NCI-H524 treated with DMSO at 0.1 percent for 48 hours (cell line): ENCODE measurements at places on chromosomes 3 and 15.

- DNase-seq = no peak
Measured at GRCh38 chr3:8768364-8769087, 887 bp downstream of the OXTR start.

- no peak for DNase-seq
Measured at GRCh38 chr15:63990454-63990853, 55.8 kb downstream of the DAPK2 start.

- DNase-seq = no peak
Measured at GRCh38 chr15:43931119-43931518, 104.3 kb downstream of the WDR76 start.

DNA sequence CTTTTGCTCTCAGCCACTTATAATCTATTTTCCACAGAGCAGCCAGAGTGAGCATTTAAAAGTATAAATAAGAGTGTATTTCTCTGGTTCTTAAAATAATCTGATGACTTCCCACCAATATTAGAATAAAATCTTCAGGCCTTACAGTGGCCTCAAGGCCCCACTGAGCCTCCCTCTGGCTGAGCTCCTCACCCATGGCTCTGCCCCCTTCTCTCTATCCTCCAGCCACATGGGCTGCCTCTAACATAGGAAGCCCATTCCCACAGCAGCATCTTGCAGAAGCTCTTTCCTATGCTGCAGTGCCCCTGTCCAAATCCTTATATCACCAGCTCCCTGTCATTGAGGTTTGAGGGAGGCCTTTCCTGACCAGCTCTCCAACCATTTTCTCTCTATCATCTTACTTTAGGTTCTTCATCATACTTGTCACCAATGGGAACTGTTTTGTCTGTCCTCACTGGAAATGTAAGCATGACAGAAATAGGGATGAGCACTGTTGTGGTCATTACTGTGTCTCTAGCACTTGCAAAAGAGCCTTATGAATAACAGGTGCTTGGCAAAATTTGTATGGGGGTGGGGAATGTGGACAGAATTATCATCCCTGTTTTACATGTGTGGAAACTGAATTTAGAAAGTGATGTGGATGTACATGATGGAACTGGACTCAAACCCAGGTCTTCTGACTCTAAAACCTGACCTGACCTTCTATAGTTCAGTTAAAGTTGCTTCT is 250.6 kb downstream of the NR1D2 start:
- DNase-seq = no peak

DNA sequence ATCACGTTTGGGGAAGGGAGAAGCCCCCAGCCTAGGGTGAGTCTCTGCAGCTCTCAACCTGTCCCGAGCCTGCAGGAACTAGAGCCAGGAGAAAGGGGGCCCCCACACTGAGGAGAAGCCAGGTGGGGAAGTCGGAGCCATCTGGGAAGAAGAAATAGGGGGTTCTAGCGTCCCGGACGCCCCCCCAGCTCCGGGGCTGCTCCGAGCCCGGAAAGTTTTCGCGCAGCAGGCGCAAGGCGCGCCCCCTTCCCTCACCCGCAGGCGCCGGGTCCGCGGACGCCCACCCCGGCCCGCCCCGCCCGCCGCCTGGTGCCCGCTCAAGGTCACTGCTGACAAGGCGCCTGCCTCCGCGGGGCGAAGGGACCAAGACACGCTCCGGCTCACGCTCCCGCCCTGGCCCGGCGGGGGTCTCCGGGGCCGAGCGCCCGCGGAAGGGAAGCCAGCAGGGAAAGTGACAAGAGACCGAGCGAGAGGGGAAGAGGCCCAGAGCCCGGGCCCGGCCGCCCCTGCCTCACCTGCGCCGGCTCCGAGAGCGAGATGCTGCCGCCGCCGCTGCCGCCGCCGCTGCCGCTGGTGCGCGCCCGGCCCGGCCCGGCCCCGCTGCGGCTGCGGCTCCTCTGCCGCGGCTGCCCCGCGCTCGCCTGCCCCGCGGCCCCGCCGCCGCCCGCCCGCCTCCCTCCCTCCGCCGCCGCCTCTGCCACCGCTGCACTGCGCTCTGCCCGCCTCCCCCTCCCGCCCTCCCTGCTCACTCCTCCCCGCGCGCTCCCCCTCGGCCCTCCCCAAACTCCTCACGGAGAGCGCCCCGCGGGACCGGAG is 108.4 kb upstream of the SLC6A11 start:
- DNase-seq = no peak

- DNase-seq = no peak
Measured at GRCh38 chr3:26647078-26647477, 24.5 kb downstream of the LRRC3B start.

DNA sequence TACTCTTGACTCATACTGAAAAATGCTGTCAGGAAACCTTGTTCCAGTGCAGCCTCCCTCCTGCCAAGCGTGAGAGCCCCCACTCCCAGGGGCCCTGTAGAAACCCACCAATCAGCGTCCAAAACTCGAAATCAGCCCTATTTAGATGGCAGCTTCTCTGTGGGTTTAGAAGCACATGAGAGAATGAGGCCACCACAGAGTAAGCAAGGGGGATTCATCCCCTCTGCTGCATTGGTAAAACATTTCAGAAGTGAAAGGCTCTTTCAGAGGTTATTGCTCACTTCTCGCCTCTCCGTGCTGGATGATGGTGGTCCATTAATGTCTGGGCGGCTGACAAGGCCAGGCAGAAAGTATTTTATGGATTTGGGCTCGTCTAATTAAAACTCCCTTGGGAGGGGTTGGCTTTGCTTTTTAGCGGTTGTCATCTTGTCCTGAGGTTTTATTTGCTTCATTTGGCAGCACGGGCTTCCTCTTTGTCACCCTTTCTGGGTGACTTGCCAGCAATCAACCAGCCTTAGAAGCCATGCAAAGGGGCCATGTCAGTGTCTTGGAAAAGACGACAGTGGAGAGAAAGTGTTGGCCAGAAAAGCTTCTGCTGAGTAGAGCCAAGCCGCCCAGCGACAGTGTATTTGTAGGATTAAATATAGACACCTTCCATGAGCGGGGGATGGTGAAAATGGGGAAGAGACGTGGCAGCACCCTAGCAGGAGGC is 145.5 kb downstream of the ATP10A start:
- no peak for DNase-seq

DNA sequence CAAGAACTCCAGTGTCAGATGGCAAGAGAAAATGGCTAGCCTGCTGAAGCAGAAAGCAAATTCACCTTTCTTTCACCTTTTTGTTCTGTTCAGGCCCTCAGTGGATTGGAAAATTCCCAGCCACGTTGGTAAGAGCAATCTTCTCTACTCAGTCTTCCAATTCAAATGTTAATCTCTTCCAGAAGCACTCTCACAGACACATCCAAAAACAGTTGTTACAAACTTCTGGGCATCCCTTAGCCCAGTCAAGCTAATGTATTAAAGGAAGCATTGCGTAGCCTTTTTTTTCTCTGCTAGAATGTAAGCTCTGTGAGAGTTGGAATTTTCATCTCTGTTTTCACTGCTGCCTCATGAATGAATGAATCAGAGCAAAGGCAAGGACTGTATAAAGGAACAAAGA is 109.2 kb upstream of the ROBO2 start:
- no peak for DNase-seq

GRCh38 chr15:84653584-84653909 is 536 bp downstream of the WDR73 start:
- DNase-seq = no peak

GRCh38 chr3:123723070-123723469 is 138.2 kb upstream of the HACD2 start:
- no peak for DNase-seq

DNA sequence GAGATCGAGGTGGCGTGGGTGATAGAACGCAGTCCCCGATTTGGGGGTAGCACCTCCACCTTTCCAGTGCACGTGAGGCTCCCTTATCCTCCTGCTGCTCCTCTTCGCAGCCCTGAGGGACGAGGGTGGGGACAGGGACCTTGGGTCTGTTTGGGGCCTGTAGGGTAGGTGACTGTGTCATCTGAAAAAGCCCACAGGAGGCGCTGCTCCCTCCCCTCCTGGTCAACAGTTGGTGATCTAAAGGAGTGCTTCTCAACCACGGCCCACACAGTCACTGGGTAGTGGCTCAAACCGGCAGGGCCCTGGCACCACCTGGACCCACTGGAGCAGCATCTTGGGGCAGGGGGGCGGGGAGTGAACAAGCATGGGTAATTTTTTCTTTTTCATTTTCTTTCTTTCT is 7.1 kb downstream of the LRRK1 start:
- DNase-seq = no peak

DNA sequence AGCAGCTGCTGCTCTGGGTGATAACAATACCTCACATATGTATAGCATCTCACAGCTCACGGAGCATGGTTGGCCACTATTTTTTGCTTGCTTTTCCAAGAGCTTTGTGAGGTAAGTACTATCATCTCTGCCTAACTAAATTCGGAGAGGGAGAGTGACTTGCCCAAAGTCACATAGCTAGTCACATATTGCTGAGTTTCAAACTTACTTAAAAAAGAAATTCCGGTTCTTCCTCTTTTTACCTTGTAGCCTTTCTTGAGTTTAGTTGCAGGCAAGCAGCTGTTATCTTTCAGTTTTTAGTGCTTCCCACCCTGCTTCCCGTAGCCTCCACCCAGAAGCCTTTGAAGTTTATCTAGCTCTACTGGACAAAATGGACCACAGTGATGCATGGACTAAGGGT is 309.2 kb downstream of the PDCD6IP start:
- DNase-seq = no peak

DNA sequence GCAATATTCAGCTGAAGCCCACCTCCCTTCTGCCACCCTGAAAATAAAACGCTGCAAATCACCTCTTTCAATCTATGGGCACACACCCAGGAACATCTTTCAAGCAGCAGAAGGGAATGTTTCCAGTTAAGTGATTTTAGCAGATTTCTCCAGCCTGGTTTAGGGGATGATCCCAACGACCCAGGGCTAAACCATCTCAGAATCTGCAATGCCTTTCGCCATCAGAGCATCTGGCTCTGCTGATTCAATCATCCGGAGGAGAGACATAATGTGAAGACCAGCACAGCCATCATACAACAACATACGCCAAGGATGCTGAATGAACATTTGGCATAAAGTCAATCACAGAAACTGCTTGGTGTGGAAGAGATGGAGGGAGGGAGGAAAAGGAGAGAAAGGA is 15.5 kb upstream of the LRRN1 start:
- DNase-seq = no peak

- no peak for DNase-seq
Measured at GRCh38 chr3:186413615-186414415, 51.8 kb upstream of the DGKG start.

GRCh38 chr15:90703455-90703854 is 13.7 kb upstream of the BLM start:
- no peak for DNase-seq

DNA sequence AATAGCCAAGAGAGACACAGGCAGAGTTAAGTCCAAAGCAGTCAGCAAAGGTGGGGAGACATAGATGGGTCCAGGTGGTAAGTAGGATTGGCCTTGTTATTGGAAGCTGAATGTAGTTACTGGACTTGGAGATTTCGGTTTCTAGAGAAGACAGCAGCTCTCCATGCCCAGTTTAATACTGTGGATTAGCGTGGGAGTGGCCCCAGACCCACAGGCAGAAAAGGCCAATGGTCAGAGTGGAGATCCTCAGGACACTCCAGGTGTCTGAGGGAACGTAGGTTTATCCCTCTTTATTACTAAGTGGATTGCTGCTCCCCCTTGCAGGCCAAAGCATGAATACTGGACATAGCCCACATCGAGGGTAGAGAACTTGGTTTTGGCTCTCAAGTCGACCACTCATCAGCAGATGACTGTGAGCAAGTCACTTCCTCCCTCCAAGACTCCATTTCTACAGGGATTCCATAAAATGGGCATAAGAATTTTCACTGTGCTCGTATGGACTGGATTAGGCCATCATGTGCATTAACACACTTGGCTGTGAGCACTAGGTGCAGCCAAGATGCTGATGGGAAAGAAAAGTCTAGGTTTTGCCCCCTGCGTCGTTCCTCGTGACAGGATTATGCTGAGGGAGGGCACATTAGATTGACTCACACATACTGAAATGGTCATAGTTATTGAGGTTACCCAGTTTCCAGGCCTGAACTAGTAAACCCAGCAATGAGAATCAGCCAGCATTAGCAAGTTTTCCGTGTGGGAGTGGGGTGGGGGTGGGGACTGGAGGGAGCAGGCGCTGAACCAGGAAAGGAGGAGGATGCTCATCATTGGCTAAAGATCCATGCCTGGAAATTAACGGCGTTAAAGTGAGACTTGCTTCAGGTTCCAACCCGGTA is 225.2 kb upstream of the TPRG1 start:
- DNase-seq = no peak

- DNase-seq = no peak
Measured at GRCh38 chr3:171225165-171225564, 198.6 kb upstream of the SLC2A2 start.

GRCh38 chr3:45552031-45552793 is 42.3 kb upstream of the LIMD1 start:
- peak; percentile 16 for DNase-seq

- DNase-seq = no peak
Measured at GRCh38 chr3:31980530-31981205, 394 bp downstream of the OSBPL10 start.

DNA sequence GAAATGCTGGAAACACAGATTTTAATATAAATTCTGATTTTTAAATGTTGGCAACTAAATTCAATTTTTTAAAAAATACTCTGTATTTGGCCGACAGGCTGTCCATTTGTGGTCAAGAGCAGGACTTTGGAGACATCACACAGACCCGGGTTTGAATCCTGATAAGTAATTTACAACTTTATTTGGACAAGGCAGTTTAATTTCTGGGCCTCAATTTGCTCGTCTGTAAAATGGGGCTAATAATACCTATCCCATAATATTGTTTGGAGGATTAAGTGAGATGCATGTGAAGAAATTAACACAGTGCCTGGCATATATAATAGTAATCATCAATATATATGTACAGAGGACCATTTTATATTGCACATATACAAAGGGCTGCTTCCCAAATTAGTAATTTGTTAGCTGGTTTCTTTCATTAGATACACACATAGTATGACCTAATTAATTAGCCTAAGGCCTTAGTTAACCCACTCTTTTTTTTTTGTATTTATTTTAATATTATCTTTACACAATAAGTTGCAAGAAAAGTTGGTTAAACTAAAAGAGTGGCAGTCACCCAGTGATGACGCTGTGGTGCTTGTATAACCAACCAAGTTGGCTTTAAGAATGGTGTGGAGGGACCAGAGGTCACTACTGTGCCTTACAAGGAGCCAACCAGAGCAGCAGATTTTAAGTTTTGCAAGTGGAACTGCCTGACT is 665 bp downstream of the PIGB start:
- DNase-seq = no peak

DNA sequence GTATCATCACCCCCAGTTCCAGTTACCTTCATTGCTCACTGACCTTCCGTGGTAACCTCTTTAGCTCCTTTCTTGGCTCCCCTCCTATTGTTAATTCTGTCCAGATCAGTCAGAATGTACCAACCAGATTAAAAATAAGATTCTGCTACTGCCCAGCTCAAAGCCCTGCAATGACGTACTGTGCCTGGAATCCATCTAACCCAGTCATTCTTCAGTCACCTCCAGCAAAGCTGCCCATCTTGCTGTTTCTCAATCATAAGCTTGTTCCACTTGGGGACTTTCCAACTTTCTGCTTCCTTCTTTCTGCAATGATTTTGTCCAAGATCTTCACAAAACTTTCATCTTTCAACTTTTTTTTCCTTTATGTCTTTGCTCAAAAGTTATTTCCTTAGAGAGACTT is 512.0 kb upstream of the ZNF385D start:
- DNase-seq = no peak

- DNase-seq = no peak
Measured at GRCh38 chr3:110846971-110847370, 224.6 kb upstream of the NECTIN3 start.

- DNase-seq = no peak
Measured at GRCh38 chr15:100690795-100691158, 88.4 kb downstream of the ASB7 start.
